ENCODE measurements at places on chromosomes 2 and 18.

DNA sequence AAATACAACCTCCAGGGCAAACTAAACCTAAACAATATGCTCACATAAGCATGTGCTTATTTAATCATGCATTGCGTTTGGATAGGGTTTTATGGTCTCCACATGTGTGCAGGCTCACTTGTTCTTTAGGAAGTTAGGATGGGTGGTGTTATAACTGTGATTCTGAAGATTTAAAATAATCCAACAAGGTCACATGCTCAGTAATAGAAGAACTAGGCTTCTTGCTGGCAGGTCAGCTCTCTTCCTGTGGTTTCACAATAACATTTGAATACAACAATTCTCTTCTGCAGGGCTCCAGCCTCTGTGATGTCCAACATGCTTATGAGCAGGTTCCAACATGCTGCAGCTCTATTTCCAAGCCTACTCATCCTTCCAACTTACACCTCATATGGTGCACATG is 84.0 kb downstream of the MYL12B start:
- DNase-seq: no peak

- no peak for DNase-seq
Observed at GRCh38 chr2:150873396-150873772, 385.9 kb upstream of the RND3 start.

- DNase-seq: no peak
Observed at GRCh38 chr18:37987901-37988300, 422.3 kb upstream of the CELF4 start.

- no peak for DNase-seq
Observed at GRCh38 chr2:76247006-76247405, 536.3 kb upstream of the GCFC2 start.

DNA sequence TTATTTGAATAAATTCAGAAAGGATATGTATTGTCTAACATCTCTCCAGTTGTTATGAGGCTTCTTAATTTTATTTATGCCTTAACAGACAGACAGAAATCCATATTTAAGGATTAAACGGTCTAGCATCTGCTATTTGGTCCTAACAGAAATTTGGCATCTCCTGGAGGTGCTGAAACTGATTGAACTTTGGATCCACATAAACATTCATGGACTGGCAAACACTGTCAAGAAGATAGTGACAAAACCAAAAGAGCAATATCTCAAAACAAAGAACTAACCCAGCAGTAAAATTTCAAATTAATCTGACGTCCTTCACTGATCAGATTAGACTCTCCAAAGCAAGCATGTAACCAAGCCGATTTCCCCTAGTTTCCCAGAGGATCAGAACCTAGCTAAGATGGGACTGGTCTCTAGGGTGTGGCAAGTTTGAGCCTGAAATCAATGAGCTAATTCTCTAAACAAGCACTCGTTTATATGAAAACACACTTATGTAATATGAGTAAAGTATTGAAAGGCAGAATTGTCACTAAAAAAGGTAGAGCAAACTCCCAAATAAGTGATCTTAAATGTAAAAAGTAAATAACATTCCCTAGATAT is 139.5 kb downstream of the NOL4 start:
- DNase-seq: no peak

- DNase-seq: no peak
Observed at GRCh38 chr2:211611061-211611518, 927.5 kb downstream of the ERBB4 start.

- DNase-seq: no peak
Observed at GRCh38 chr2:146477383-146477782, 1367.4 kb upstream of the ACVR2A start.

GRCh38 chr2:143375384-143375880 is 246.2 kb downstream of the ARHGAP15 start:
- no peak for DNase-seq

GRCh38 chr2:41966431-41966893 is 81.4 kb upstream of the PKDCC start:
- DNase-seq: peak; percentile 99

GRCh38 chr2:195656161-195656858 is 716 bp upstream of the SLC39A10 start:
- DNase-seq: no peak

- DNase-seq: no peak
Observed at GRCh38 chr2:156339110-156339847, 6.8 kb upstream of the NR4A2 start.

DNA sequence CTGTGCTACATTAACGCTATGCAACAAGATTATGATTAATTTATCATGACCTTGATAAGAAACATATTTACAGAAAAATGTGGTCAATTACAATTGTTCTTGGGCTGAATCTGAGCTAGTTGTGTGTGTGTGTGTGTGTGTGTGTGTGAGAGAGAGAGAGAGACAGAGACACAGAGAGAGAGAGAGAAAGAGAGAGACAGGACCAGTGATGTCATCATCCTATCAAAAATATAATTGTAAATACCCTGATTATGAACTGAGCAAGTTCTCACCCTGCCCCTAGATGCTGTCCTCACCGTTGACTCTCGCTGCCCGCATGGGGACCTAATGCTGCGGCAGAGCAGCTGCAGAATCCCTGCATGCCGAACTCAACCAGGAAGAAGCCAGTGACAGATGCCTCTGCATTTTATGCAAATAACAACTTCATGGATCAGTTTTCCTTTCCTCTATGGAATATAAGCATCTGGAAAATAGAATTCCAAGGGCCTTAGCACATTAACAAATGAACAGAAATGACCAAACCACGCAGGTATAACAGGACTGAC is 512.5 kb downstream of the PLCL1 start:
- DNase-seq: no peak

DNA sequence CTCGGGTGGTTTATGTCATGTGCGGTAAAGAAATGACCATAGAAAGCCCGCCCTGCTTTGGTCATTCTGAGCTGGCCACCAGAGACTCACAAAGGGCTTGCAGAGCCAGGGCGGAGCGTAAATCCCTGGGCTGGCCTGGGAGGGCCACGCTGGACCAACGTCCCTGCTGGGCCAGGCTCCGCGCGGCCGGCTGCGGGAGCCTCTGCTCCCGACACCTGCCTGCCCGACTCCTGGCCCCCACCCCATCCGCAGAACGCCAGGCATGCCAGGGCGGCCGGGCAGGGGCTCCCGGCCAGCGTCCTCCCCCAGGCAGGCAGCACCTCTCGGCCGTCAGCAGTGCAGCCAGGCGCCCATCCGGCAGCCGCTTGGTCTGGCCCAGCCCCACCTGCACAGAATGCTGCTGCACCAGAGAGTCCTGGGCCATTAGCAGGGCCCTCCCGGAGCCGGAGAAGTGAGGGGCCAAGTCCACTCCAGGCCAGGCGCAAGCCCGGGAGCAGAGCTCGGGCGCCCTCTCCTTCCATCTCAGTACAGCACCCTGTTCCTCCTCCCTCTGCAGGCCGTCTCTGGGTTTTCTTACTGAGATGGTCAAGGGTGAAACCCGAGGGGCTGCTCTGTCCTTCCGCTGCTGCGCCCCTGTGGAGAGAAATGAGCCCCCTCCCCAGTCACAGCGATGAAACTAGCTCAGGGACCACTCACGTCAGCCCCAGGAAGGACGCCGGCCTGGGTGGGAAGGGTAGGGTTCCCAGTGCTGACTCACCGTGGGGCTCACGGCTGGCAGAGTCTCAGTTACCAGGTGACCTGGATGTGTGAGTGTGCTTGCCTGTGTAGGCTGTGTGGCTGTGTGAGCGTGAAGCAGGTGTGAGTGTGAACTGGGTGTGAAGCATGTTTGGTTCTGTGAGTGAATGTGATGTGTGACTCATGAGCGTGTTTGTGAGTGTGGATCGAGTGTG is 83.3 kb downstream of the PTGR3 start:
- no peak for DNase-seq

DNA sequence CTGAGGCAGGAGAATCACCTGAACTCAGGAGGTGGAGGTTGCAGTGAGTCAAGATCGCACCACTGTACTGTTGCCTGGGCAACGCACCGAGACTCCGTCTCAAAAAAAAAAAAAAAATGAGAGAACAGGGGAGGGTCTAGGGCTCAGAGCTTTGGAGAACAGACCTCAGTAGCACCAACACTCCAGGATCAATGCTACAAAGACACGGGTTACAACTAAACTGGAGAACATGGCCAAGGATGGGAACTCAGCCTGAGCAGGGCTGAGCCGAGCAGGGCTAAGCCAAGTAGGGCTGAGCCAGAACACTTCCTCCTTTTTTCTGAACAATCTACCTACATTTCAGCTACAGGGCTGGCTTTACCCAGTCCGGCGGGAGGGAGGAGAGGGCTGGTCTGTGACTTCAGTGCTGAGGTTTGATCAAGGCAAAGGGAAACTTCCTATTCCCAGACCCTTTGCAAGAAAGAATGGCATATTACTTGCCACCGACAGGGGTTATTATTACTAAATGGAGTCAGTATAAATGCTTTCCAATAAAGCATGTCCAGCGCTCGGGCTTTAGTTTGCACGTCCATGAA is 2.9 kb upstream of the CASP8 start:
- no peak for DNase-seq

GRCh38 chr2:228681426-228681825 is 499.9 kb upstream of the SPHKAP start:
- peak; percentile 56 for DNase-seq

DNA sequence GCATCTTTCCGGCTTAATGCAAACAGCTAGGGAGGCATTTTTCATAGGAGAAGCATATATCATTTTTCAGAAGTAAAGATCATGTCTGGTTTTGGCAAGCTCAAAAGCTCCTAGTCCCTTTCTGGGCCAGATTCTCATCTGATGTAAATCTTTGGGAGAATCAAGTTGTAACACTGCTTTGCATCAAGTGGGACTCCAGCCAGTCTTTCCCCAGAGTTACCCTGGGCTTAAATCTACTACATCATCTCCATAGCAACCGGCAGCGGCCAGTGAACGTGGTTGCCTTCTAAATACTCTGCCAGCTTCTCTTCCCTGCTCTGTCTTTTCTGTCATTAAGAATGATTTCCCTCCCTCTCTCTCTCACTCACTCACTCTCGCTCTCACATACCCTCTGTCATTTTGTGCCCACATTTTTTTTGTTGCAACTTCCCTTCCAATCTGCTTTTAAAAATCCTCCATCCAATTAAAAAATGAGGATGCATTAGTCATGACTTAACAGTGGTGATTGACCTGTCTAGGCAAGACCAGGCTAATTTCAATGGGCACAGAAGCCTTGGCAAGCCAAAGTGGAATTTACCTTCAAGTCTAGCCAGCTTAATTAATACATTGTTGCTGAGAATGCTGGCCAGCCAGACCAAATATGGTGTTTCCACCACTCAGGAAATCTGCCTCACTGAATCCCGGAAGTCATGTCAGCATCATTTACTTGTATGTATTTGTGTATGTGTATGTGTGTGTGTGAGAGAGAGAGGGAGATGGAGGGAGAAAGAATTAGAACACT is 93.0 kb downstream of the NRP2 start:
- peak; percentile 40 for DNase-seq

- peak; percentile 6 for DNase-seq
Observed at GRCh38 chr2:15584767-15585469, 6.8 kb upstream of the DDX1 start.

GRCh38 chr18:70468861-70469547 is 180.2 kb downstream of the SOCS6 start:
- DNase-seq: no peak

DNA sequence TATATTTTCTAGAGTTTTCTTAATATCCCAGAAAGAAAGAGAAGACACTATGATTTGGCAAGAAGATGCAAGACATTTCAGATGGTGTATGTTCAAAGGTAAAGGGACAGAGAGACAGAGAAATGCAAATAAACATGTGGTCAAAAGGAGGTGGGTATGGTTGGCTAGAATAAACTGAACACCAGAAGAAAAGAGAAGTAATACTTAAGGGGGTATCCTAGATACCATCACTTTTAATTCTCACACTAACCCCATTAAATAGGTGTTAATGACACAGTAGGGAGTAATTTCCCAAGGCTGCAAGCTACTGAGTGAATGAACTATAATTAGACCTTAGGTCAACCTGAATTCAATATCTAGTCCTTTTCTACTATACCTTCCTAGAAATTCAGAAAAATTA is 111.2 kb upstream of the CD226 start:
- no peak for DNase-seq

- DNase-seq: peak; percentile 66
Observed at GRCh38 chr18:8752329-8752728, 47.0 kb downstream of the MTCL1 start.

GRCh38 chr18:615092-615521 is 18.3 kb downstream of the CLUL1 start:
- DNase-seq: no peak

- DNase-seq: peak; percentile 19
Observed at GRCh38 chr2:53987336-53987921, 16.6 kb upstream of the PSME4 start.

- no peak for DNase-seq
Observed at GRCh38 chr2:127201452-127201851, 18.6 kb downstream of the CYP27C1 start.

- DNase-seq: no peak
Observed at GRCh38 chr2:124666976-124667375, 641.9 kb downstream of the CNTNAP5 start.

GRCh38 chr2:159054985-159055384 is 86.5 kb downstream of the TANC1 start:
- no peak for DNase-seq

DNA sequence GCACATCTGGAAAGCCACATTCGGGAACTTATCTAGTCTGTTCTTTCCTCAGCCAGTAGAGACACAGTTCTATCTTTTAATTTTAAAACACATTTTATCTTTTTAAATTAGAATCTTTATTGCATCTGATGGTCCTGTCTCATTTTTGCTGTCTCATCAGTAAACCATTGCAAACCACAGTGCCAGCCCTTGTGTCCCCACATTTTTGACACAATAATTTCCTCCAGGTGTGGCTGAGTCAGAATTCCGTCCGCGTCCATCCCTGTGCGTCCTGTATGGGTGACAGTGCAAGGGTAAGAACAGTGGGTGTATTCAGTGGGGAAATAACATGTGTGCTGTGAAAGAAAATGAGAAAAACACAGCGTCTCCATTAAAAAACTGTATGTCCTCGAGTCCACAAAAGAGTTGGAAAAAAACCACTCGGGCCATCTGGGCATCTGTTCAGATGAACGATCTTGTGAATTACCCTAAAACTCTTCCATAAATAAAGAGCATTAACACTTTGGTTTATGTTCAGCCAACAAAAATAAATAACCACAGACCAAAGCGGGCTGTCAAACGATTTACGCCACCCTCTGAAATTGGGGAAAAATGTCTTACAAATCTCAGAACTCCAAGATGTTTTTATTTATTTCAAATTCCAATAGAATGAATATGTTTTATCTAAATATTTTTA is 137.3 kb downstream of the ZNF516 start:
- DNase-seq: no peak

DNA sequence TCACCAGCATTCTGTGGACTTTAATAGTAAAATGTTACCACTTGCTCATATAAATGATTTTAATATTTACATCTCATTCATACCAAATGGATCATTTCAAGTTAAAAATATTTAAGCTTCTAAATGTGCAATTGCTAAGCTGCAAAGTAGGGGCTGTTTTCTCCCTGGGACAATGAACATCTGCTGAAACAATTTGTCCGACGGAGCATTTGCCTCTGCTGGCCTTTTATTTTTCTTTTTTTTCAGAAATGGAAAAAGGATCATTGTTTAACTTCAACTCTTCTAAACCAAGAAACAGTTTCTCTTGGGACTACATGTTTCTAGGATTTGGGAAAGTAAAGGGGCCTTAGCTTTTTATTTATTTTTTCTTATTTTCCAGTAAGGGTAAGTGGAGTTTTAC is 43.8 kb upstream of the ITPRID2 start:
- no peak for DNase-seq

GRCh38 chr2:65081232-65081685 is 25.0 kb downstream of the CEP68 start:
- no peak for DNase-seq

GRCh38 chr2:216660496-216660895 is 27.3 kb downstream of the IGFBP2 start:
- no peak for DNase-seq

- DNase-seq: no peak
Observed at GRCh38 chr2:68834737-68835376, 36.3 kb downstream of the BMP10 start.
